ENCODE measurements at places on chromosomes 12 and 14.

DNA sequence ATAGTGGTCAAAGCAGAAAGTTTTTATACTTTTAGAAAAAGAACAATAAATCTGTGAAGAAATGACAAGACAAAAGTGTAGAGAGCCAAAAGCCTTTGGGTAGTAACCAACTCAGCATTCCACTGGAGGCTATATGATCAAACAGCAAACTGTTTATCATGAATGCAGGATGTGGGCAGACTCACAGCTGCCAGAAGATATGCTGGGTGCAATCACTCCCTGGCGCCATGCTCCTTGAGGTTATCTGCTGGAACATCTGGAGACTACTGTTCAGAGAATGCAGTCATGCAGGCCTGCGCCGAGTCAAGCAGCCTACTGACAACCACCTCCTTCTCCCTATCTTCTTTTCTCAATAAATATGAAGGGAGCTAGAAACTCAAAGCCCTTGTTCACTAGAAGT lies 49.0 kb upstream of the SLC8A3 start:
- DNase-seq: no peak

- no peak for DNase-seq
These were observed 2.4 kb upstream of the MIPOL1 start for GRCh38 chr14:37195327-37195726.

GRCh38 chr12:115035535-115036107 lies 351.6 kb upstream of the TBX3 start:
- no peak for DNase-seq

DNA sequence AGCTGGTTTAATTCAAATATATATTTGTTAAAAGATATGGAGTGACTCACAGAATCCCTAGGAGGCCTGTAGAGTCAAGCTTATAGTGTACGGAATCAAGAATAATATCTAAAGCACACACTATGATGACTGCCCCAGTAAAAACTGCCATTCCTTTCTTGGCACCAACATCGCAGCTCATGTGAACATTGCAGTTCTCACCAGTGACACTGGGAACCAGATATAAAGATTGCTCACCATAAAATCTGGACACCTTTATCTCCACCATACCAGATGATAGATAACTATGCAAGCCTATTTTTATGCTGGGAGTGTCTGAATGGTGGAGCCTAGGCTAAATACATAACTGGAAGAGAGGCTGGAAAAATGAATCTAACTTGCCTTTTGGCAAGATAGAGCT lies 463.9 kb upstream of the TBX3 start:
- no peak for DNase-seq

DNA sequence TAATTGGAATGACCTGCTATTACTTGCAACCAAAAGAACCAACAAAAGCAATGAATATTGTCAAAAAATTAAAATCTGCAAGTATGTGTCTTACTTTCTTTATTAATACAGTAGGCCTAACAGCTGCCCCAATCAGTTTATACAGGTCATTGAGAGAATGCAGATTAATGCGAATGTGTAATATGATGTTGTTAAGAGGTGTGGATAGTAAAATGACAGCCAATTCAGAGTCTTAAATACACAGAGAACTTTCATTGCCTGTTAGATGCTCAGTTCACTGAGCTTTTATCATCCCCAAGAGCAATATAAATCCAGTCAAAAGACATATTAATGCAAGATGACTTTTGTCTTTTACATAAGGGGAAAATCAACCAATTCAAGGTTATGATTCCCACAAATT lies 58.7 kb downstream of the STXBP6 start:
- DNase-seq: no peak

GRCh38 chr14:33279865-33280264 lies 341.2 kb downstream of the NPAS3 start:
- no peak for DNase-seq

- DNase-seq: no peak
These were observed 155.3 kb upstream of the CCDC196 start for GRCh38 chr14:66330916-66331315.

- no peak for DNase-seq
These were observed 303.4 kb downstream of the SEC23A start for GRCh38 chr14:38799671-38800070.

DNA sequence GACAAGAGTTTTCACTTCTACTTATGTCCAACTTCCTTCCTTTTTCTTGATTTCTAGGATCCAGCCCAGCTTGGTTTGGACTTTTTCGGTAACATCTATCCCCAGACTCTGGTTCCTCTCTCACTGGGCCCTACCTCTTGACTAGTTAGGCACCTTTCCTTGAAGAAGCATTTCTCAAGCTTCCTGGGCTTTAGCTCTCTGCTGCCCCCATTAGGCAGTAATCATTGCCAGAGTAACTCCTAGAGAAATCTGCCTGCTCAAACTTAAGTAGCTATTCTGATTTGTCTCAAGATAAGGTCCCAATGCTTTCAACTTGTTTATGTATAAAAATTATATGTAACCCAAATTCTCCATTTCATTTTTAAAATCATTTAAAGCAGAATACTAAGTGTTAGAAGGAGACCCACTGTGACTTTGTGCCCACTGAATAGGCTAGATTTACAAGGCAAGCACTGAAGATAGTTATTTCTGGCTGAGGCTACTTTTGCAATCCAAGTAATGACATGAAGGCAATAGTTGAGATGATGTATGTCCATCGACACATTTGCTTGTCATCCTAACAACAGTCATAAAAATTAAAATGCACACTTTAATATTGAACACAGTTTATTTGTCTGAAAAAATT lies 275.0 kb upstream of the G2E3 start:
- no peak for DNase-seq

- DNase-seq: no peak
These were observed 33.1 kb downstream of the KNTC1 start for GRCh38 chr12:122560138-122560537.

DNA sequence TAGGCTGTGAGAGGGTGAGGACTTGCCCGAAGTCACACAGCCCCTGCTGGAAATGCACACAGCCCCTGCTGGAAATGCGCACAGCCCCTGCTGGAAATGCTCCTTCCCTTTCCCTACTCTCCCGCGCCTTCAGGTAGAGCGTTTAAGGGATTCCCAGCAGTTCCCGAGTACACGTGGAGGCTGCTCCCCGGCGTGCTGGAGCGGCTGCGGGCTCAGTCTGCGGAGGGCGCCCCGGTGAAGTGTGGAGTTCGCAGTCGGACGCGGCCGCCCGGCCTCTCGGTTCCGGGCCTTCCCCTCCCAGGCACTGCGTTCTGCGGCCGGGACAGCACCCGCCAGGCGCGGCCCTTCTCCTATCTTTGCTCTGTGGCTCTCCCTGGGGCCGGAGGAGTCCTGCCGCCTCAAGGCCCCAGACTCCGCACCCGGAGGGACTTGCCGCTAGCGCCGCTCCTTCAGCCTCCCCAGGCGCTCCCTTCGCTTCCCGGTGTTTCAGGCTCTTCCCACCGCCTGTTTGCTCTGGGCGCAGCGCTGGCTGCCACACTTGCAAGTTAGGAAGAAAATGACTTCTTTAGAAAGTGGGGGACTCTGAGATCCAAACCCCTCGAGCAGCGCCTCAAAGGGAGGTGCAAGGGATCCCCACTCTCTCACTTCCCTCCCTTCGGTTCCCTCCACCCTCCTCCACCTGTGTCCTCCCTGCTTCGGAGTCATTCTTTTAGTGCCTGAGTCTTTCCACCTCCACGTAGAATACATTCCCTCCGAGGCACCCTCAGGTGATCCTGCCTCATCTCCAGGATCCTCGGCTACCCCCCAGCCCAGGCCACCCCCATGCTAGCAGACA lies 8.3 kb upstream of the TBX5 start:
- DNase-seq: no peak

DNA sequence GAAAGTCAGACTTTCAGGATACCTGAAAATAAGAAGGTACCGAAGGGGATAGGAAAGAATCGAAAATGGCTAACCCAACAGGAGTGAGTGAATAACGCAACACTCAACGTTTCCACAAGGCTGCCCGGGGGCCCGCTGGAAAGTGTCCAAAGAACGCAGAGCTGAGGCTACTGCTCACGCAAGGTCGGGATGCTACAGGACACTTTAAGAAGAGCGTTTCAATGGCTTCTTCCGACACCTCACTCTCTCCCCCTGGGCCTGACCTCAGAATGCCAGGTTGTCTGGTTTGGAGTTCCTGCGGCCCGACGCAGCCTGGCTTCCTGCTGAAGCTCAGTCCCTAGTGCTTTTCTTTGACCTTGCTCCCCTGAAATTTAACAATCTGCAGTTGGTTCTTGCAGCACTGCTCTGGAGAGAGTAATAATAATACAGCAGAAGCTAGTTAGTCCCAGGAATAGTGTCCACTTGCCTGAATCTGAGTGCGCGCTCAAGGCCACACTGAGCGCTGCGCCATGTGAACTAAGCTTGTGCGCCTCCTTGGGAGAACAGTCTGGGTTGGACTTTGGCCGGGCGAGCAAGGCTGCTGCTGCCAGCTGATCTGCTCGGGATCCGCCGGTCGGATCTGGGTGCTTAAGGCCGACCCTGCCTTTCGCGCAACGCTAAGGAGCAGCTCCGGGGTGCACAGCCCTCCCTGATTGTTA lies 2.0 kb upstream of the ALX1 start:
- DNase-seq: no peak

DNA sequence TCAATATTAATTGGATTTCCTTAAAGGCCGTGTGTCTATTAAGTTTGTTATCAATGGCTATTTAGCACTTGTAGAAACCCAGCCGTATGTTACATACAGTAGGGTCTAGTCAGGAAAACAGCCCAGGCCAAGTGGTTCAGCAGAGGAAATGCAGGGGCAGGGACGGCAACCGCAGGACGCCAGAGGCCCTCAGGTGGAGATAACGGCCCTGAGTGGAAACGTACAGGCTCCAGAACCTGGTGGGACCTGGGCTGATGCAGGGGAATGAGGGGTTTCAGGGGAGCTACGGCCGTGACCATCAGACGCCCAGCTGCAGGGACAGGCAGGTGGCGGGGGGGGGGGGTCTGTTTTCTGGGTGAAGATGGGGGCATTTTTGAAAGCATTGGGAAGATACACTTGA lies 3.7 kb upstream of the ANKLE2 start:
- DNase-seq: no peak

GRCh38 chr14:80618751-80619329 lies 322.7 kb downstream of the CEP128 start:
- peak; percentile 52 for DNase-seq

GRCh38 chr14:65853407-65853955 lies 441.0 kb downstream of the FUT8 start:
- DNase-seq: no peak

DNA sequence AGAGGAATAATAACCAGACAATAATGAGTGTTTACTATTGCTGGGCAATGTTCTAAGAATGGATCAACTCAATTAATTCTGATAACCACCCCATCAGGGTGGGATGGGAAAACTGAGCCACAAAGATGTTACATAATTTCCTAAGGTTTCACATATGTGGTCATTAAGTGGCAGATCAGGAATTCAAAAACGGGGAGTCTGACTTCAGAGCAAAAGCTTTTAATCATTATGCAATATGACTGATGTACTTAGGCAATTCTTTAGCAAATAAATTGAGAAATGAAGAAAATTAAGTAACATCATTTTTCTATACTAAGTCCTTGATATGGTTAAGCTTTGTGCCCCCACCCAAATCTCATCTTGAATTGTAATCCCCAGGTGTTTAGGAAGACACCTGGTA lies 53.4 kb downstream of the PLCZ1 start:
- peak; percentile 31 for DNase-seq
